ENCODE measurements at places on chromosomes 5 and 9.

- no peak for DNase-seq
These were observed 5.6 kb upstream of the ANKRD18A start for GRCh38 chr9:38626006-38626405.

DNA sequence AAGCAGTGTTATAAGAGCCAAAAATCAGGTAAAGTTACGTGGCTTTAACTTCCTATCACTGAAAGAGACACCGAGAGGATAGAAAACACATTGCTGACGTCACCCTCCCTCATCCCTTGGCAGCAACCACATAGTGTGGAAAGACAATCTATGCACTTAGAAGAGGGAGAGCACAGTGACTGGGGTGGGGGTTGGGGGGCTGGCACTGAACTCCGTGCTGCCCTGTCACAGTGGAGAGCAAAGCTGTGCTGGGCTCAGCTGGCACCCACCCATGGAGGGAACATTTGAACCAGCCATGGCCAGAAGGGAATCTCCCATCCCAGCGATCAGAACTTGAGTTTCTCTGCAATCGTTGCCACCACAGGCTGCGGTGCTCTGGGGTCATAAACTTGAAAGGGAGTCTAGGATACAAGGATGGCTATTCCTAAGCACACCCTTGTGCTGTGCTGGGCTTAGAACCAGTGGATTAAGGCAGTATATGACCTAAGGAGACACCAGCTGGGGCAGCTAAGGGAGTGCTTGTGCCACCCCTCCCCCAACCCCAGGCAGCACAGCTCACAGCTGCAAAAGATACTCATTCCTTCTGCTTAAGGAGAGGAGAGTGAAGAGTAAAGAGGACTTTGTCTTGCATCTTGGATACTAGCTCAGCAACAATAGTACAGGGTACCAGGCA is 73.4 kb downstream of the KIAA0825 start:
- no peak for DNase-seq

GRCh38 chr5:36861871-36862270 is 14.7 kb upstream of the NIPBL start:
- no peak for DNase-seq

DNA sequence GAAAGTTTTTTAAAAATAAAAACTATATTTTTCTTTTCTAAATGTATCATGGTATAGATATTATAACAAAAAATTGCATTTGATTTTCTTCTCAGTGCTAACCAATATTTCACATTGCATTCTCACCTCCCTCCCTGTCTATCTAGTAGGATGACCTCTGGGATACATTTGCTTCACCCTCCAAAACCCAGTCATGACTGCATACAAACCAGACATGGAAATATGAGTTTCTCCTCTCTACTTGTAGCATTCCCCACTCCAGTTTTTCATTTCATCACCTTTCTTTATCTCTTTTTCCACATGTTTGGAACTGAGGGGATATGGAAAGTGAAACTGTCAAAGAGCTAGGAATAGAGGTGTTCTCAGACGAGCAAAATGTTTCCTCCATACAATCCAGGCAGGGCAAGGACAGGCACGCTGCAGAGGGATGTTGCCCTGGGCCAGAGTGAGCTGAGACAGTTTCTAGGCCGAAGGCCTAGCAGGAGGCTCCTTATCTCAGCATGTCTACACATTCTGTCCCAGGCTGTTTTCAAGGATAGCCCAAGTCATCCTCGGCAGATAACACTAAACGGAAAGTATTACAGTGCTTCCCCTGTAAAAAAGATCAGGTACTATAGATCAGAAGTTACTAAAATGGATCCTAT is 46.7 kb downstream of the MEF2C start:
- no peak for DNase-seq

- DNase-seq = no peak
These were observed 27.3 kb downstream of the RXRA start for GRCh38 chr9:134353539-134353938.

DNA sequence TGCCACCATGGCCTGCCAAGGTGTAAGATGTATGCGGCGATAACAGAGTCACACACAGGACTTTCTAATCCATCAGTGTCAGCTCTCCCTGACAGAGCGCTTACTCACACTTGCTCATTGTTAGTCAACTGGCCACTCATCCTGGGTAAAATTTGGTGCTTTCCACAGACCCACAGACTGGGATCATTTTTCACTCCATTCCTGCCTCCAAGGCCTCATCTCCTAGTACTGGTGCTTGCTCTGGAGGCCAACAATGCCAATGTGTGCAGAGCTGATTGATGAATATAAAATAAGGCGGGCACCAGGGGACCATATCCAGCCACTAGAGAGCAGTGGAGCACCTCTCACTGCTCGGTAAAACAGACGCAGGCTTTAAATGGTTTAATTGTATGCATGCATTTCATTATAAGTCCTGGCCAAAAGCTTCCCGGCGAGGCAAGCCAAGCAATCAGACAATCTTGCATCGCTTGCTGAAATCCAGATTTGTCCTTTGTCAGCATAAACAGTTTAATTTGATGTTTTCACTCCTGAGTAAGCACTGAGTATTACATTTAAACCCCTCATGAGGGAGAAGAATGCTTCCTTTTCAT is 22.3 kb downstream of the PSMB7 start:
- no peak for DNase-seq

DNA sequence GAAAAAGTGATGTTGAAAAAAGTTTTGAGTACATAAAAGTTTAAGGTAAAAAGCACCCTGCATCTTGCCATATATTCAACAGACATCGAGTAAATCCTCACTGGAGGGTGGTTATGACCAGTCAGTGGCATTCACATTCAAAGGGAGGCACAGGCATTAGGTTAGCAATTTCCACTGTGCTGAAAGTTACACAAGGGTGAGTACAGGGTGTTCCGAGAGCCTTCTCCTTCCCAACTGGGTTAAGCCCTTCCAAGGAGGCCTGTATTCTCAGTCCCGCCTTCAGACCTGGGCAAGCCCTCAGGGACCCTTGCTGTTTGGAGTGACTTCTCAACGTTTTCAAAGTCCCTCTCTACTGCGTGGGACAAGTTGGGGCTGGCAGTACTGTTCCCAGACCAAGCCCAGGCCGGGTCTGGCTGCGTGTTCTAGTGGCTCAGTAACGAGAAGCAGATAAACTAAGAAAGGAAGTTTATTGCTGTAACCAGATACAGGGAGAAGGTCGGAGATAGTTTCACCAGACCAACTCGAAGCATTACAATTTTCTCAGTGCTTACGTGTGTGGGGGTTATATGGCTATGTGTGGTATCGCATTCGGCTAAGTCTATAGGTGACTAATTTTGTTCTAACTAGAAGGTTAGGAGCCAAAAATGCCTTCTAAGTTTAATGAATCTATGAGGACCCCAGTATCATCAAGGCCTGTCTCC is 13.0 kb upstream of the SETX start:
- no peak for DNase-seq

- DNase-seq = no peak
These were observed 12.9 kb downstream of the OTULINL start for GRCh38 chr5:14594378-14595074.

DNA sequence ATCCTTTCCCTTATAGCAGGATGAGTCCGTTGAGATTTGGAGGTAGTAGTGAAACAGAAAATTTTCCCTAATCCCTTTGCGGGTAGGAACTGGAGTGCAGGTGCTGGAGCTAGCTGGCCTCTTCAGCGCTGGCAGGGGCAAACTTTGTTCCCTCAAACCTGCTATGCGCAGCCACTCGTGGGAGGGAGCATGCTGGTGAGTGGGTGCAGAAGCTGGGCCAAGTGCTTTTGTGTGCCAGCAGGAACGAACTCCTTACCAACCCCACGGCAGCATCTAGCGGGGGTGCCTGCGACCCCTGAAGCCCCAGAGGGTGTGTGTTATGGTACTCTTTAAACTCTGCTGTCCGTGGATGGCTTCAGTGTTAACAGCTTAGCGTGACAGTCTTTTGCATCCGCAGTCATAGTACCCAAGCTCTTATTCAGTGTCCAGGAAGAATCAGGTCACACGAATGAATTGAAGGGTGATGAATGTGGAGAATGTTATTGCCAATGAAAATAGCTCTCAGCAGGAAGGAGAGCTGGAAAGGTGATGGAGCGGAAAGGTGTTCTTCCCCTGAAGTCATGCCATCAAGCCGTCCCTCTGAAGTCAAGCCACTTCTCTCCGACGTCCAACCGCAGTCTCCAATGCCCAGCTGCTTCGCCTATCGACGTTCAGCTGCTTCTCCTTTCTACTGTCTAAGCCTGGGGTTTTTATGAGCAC is 1445.1 kb upstream of the CDH9 start:
- DNase-seq = no peak

- no peak for DNase-seq
These were observed 157.9 kb upstream of the ALDH1B1 start for GRCh38 chr9:38234479-38235170.

DNA sequence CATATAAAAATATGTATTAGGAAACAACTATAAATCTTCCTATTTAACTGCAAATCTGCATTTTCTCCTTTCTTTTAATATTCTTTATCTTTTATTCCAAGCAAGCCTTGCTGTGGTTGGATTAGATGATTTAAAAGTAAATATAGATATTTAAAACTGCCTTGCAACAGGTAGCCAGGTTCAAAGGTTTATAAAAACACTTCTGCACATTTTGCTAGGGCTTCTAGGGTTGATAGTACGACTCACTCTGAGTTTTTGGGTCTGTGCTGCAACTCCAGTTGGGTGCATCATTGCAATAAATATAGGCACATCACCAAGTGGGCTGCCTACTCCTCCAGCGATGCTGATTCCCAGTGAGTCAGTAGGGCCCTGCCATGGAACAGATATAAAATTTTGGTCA is 167.7 kb downstream of the MPDZ start:
- no peak for DNase-seq

DNA sequence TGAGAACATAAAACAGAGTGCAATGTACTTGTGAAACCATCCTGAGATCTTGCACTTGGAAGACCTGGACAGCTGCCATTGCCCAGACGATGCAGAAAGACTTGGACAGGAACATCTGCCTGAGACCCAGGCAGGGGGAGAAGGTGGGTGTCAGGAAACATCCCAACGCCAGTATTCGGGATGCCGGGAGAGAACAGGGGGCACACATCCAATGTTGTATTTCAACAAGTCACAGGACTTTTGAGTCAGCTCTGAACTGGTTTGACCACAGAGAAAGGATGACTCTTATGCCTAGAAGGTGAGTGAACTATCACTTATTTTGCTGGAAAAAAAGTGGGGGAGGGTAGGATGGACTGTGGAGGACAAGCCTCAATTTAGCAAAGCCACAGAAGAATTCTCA is 124.6 kb downstream of the ROR2 start:
- no peak for DNase-seq

DNA sequence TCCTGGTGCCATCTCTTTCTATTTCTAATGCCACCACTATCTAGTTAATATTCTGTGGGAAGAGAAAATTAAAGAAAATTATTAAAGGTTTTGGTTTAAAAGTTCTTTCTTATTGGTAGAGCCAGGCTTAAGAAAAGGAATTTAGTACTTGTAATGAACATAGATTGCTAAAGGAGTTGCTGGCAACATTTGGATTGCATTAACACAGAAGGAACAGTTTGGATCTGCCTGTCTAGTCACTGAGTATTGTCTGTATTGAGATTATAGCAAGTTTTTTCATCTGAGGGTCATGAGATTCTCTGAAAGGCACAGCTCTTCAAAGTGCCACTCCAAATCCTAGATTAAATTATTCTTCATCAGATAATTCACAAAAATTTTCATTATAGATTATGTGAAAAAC is 32.0 kb downstream of the FSD1L start:
- no peak for DNase-seq

GRCh38 chr9:121937240-121937639 is 155.9 kb downstream of the TTLL11 start:
- no peak for DNase-seq

GRCh38 chr5:8136271-8136670 is 267.3 kb downstream of the MTRR start:
- DNase-seq = no peak

- DNase-seq = no peak
These were observed 170.6 kb downstream of the SEMA6A start for GRCh38 chr5:116404016-116404415.

- DNase-seq = no peak
These were observed 79.3 kb downstream of the BRINP1 start for GRCh38 chr9:119289740-119290433.

- DNase-seq = no peak
These were observed at the start of gene ELOVL7 for GRCh38 chr5:60843936-60844905. ELOVL7 (minus strand) TSS chr5:60844269; CDS start chr5:60787397, 56,872 bp downstream.

DNA sequence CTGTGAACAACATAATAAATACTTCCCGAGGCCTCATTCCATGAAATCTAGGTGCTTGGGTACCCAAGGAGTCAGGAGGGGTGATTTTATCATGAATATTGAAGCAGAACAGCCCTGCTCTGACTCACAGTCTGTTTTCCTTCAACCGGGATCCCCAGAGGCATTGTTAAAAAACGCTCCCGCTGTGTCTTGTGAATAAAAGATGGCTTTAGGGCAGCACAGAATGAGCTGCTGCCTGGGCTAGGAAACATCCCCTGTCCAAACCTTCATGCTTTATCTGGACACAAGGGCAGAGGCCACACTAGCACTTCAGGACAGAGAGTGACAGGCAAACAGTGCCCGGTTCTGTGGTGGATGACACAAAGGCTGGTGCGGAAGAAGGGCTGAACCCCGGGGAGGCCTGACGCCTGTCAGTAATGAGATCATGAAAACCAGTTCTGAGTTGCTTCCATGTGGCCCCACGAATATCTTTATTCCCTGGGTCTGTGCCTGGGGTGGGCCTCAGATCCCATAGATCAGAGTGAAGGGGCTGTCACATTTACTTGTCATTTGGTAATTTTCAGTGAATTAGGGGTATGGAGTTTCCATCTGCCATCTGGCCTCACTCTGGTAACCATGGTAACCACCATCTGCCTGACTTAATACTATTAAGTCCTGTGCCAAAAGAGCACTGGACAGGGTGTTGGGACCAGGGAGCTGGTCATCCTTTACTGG is 2.6 kb downstream of the IGFBPL1 start:
- DNase-seq = no peak

DNA sequence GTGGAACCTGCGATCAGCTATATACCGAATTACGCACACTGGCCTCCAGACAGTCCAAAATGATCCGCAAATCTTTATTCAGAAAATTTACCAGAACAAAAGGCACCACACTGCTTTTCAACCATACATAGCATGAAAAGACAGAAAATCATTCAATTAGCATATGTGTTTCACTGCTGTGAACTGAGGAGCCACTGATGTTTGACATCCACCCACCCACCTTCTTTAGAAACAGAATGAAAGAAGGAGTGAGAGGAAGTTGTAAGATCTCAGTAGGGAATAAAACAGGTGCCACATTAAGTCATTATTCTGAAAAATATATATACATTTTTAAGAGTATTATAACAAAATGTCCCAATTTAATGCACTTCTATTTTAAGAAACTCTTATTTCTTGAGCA is 156.8 kb downstream of the NFIB start:
- no peak for DNase-seq

- no peak for DNase-seq
These were observed 74.0 kb upstream of the RAPGEF6 start for GRCh38 chr5:131709043-131709442.

DNA sequence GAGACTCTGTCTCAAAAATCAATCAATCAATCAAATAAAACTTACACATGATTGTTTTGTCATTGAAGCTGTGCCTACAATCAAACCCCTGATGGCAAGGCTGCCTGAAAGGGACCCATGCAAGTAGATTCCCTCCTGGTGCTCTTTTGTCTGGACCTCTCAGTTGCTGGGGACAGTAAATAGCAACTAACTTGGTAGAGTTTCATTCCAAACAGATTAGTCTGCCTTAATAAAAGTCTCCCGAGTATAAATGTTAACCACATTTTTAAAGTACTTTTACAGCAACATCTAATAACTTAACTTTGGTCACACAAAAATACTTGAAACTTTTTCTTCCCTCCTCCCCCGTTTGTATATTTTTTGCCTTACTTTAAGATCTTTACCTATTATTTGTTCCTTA is 105.5 kb downstream of the FEM1C start:
- no peak for DNase-seq

- DNase-seq = no peak
These were observed 182.1 kb downstream of the ARHGAP26 start for GRCh38 chr5:142952229-142952628.

Measured in CD8-positive, alpha-beta memory T cell (primary cell).